ENCODE measurements at places on chromosomes 13 and 19.

GRCh38 chr13:25111585-25111956 is 15.6 kb downstream of the PABPC3 start:
- no peak for DNase-seq

DNA sequence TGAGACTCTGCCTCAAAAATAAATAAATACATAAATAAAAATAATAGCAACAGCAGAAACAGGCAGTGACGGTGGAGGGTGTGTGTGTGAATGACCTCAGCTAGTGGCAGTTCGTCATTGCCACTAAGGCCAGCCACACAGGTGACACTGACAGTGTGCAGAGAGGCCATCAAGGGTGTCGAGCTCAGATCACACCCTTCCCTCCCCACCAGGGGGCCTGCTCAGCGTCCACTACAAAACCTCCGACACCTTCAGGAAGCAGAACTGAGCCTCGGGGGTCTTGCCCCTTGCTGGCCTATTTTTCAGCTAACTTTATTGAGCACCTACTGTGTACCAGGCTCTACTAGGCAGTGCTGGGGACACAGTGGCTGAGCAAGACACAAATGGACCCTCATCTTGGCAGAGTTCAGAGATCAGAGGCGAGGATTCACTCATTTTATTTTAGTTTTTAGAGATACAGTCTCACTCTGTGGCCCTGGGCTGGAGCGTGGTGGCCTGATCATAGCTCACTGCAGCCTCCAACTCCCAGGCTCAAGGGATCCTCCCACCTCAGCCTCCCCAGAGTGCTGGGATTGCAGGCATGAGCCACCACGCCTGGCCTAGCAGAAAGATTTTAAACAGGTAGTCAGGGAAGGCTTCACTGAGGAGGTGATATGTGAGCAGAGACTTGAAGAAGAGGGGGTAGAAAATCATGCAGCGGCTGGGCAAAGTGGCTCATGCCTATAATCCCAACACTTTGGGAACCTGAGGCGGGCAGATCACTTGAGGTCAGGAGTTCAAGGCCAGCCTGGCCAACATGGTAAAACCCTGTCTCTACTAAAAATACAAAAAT is 30.3 kb upstream of the SEMA6B start:
- DNase-seq: no peak

GRCh38 chr13:35499676-35500075 is 23.2 kb upstream of the MAB21L1 start:
- no peak for DNase-seq

DNA sequence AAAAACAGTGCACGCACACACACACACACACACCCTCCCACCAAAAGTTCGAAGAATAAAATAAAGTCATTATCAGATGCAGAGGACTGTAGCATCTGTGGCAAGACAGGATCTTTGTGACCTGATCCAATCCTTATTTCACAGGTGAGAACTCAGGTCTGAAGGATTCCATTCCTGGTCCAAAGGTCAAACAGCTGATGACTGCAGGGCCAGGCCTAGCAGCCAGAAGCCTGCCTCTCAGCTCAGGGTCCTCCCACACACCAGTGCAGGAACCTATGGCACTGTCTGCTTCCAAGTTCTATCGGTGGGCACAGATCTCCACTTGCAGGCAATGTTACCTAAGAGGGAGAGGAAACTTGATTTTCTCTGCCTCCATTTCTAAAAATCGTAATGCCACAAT is 57.5 kb downstream of the SERP2 start:
- DNase-seq: no peak

DNA sequence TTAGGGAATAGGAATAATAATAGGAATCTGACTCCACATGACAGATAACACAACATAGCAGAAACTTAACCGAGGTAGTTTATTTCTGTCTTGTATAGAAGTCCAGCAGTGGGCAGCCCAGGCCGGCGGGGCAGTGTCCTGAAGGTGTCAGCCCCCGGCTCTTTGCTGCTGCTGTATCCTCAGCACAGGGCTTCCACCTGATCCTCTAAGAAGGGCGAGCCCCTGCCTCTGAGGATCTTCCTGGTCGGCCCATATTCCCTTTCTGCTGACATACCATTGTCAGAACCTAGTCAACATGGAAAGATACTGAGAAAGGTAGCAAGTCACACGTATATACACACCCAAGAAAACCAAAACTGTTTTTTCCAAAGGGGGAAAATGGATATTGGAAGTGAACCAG is 56.2 kb upstream of the GPR183 start:
- DNase-seq: no peak

- DNase-seq: no peak
Measured at GRCh38 chr19:44706506-44707236, 7.7 kb downstream of the CEACAM16 start.

- peak; percentile 59 for DNase-seq
Measured at GRCh38 chr13:99442273-99442895, 58.9 kb upstream of the TM9SF2 start.

GRCh38 chr13:77508959-77509620 is 26.4 kb upstream of the SCEL start:
- peak; percentile 60 for DNase-seq

DNA sequence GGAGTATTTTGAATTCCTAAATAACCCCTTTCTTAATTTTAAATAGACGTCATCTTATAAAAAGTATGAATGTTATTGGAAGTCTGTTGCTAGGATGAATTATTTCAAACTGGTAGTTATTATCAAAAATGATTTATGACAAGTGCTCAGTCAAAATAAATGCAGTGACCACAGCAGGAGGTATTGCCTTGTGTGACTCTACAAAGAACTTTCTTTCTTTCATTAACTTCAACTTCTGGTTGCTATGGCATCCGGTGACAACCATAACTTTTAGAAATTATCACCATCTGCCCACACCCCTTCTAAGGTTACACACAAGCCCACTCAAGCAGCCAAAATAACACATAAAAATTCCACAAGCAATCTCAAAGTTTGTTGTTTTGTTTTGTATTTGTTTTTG is 189.9 kb downstream of the DACH1 start:
- peak; percentile 8 for DNase-seq

DNA sequence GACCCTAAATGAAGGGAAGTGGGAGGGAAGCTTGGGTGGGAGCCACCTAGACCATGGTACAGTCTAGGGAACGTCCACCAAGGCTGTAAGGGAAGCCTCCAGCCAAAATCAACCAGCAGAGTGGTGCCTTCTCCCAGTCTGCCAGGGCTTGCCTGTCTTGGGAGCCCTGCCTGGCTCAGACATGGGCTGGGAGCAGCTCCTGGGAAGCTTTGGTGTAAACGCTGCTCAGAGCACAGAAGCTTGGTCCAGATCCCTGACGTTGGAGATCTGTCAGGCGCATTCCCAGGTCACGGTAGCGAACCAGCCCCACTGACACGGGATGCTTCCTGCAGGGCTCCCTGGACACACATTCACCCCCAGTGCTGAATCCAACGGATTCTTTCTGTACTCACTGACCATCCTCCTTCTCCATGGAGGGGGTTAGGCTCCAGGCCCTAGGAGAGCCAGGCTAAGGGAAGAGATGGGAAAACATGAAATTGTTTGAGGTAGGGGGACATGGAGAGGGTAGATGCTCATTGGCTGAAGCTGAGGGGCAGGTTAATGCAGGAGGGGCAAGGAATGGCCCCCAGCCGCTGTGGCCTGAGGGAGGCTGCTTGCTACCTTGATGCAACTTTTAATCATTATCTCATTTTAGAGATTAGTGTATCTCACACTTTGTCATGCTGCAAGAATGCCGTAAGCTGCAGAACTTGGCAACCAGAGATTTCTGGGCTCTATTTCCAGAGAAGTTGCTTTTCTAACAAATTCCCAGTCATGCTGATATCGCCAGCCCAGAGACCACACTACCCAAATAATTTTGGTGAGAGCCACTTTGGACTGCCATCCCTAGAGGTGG is 195.8 kb downstream of the UQCRFS1 start:
- DNase-seq: no peak

DNA sequence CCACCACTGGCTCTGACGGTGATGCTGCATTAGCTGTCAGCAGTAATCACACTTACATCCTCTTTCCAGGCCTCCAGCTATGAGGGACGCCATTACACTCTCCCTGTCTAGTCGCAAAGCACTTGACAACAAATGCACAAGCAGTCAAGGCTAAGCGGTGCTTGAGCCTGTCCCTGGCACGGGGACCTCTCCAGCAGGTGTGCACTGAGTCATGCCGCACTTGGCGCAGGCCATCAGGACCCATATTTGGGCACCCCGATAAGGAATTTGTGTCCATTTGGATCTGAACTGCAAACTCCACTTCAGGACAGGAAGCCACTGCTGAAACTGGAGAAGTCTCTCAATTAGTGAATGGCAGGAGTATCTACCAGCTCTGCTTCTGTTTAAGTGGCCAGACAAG is 301.9 kb upstream of the OBI1 start:
- DNase-seq: no peak

DNA sequence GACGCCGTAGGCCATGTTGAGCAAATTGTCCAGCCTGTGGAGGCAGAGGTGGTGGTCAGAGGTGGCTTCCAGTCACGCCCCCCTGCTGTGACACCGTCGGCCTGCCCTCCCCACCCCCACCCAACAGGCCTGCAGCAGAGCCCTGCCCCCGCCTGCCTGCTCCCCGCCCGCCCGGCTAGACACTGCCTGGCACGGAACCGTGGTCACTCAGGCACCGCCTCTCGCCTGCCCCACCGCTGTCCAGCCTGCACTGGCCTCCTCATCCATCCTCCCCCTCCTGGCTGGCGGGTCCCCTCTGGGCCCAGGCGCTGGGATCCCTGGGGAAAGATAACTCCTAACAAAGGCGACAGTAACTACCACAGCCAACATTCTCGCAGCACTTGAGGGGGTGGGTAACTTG is 21.7 kb downstream of the PRKCSH start:
- DNase-seq: no peak

DNA sequence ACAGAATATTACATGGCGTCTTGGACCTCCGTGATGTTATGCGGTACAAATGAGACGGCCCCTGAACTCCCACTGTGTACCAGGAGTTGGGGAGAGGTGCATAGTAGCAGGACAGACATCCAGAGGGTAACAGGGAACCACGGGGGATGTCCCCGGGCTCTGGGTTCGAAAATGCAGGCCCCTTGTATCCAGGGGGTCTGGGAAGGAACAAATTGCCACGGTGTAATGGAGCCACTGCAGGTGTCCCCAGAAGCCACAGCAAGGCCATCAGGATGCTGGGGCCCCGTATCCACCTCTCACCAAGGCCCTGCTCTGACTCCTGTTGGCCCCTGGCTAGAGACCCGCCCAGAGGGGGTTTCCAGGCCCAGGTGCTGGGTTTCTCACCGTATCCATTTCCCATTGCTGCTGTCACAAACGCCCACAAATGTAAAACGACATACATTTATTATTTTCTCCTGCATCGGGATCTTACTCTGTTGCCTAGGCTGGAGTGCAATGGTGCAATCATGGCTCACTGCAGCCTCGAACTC is 77.8 kb downstream of the INSR start:
- DNase-seq: no peak

- no peak for DNase-seq
Measured at GRCh38 chr19:45141203-45141900, 19.4 kb downstream of the NKPD1 start.

- DNase-seq: no peak
Measured at GRCh38 chr13:99371956-99372355, 64.8 kb upstream of the GPR183 start.

DNA sequence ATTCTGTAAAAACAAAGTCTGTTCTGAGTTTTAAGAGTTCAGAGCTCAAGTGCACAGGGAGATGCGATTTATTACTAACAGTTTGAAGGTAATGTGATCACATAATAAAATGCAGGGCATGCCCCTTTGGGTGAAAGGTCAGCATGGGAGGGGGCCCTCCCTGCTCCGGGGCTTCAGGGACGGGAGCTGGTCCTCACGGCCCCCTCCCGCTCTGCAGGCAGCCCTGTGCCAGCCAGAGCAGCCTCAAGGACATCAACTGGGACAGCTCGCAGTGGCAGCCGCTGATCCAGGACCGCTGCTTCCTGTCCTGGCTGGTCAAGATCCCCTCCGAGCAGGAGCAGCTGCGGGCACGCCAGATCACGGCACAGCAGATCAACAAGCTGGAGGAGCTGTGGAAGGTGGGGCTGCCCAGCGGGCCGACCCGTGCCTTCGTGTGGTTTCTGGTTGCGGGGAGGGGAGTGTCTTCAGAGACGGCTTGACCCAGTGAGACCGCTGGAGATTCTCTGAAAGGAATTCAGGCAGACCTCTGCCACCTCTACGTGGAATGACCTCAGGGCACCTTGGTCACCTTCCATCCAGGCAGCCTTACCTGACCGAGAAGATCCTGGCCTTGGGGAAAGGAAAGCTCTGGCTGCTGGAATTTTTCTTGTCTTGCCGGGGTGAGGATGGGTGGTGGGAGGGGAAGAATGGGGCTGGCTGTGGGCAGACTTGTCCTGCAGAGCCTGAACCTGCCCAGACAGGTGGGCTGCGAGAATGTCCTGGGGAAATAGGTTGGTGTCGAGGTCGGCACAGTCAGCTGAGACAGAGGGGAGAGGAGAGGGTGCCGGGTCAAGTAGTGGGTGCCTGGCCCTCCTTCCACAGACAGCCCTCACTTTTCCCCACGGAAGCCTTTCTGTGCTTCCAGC is 19.0 kb downstream of the UPF1 start:
- no peak for DNase-seq

GRCh38 chr13:22061371-22061805 is 390.5 kb downstream of the FGF9 start:
- no peak for DNase-seq

DNA sequence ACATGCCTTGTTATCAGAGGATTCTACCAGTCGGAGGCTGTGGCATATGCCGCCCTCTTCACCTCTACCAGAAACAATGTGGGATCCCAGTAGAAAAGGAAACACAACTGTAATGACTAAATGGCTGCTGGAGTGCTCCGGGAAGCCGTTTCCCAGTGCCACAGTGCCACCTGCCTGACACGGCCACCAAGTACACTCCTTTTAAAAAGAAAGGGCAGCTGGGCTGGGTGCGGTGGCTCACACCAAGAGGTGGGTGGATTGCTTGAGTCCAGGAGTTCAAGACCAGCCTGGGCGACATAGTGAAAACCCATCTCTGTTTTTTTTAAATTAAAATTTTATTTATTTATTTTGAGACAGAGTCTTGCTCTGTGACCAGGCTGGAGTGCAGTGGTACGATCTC is 67.3 kb downstream of the TRPM4 start:
- no peak for DNase-seq

GRCh38 chr13:32530841-32531253 is 7.7 kb downstream of the N4BP2L2 start:
- DNase-seq: no peak

DNA sequence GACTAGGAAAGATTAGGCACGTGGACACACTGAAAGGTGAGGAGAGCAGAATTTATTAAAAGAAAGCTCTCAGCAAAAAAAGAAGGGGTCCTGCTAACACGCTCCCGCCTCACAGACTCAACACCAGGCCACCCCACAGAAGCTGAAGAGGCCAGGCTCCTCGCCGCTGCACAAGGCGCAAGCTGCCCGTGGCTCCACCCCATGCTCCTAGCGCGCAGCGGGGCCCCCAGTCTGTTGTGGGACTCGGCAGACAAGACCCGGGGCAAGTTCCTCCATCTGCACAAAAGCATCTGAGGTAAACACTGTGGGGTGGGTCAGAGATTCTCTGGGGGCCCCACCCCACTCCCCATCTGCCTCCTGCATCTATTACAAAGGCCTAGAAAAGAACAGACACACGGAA is 1462.4 kb downstream of the EFNB2 start:
- DNase-seq: no peak

DNA sequence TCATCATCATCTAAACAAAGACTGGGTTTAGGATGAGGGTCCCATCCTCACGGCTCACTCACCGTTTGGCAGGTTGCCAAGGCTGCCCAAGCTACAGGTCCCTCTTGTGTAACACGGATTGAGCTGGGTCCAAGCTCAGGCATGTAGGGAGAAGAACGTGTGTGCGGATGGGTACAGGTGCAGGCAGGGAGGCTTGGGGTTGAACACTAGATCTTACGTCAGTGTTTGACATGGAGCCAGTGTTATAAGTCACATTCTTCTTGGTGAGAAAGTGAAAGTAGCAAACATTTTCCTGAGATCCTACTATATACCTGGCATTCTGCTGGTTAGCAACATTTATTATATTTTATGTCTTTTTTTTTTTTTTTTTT is 136.8 kb upstream of the RNF113B start:
- DNase-seq: no peak

All from SK-N-MC (cell line).